Stimulated activated CD8-positive, alpha-beta memory T cell treated with anti-CD3 and anti-CD28 coated beads, Interleukin-7, amount 100 ng/mL, for 24 hours (primary cell): ENCODE measurements at places on chromosomes 2 and 18.

- no peak for DNase-seq
Observed at GRCh38 chr2:54479424-54479823, 23.3 kb downstream of the SPTBN1 start.

DNA sequence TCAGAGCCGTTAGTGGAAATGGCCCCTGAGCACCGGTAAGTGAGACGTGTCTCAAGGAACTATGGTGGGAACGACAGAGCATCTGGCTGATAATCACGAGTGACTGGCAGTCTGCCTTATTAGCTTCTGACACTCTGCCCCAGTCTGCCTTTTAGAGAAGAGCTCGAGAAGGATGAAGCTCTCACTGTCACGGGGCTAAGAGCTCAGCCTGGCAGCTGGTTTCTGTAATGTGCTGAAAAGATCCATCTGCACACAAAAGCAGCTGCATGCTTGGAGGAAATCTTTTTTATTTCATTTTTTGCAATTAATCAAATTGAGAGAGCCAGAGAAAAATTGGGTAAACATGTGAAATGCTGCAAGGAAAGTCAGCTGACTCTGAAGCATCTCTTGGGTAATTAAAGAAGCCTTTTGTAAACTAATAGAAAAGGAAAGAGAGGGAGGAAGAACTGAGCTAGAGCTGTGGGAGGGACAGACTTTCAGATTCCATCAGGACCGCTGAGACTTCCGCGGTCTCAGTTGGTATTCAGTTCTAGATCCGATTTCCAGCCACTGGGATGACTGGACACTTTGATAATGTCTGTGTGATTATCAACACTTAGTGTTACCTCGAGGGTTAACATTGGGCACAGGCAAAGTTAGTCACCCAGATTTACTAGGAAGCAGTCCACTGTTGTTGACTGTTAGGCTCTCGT, 24.4 kb downstream of the MBP start:
- DNase-seq: no peak

- no peak for DNase-seq
Observed at GRCh38 chr18:1585881-1586488, 681.3 kb downstream of the ADCYAP1 start.

DNA sequence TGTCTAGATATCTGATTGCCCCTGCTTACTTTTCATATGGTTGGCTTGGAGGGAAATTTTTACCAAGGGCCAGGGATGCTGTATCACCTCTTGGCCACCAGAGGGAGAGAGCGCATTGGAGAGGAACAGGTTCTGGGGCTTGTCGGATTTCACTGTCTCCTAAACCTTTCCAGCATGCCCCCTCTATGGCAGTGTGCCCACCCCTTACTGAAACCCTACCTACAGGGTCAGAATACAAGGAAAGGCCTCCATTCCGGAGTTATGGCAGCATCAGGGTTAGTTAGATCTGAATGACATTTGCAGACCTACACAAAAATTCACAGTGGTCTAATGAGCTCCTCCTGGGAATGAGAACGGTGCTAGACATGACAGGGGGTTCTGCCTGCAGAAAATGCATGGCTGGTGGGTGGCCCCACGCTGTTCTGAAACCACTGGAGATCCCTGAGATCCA, 5.8 kb downstream of the SLC14A2 start:
- DNase-seq: no peak

DNA sequence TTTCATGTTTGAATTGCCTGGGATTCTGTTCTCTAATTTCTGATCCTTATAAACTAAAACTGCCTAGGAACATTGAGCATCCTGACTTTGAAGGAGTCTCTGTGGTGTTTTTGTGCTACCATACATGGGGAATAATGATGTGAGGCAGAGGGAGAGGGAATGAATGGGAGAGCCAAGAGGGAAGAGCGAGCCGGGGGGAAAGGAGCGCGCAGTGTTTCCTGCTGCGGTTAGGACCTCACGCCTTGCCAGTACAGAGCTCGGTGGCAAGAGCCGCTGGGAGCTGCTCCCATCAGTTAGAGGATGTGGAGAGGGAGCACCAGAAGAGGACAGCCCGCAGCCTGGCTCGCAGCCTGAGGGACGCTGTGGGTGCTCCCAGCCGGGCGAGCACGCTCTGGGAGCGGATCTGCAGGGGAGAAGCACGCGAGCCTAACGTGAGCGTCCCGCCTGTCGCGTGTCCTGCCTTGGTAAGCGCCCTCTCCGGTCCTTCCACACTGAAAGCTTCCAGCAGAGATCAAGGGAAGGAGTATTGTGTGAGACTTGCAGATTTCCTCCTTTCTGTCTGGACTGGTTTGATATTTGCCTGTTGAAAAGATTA, 114.7 kb downstream of the FAM210A start:
- no peak for DNase-seq

GRCh38 chr2:72917877-72918553, 696 bp downstream of the EMX1 start:
- DNase-seq: no peak

GRCh38 chr18:23627321-23627720, 35.4 kb downstream of the ANKRD29 start:
- DNase-seq: no peak

DNA sequence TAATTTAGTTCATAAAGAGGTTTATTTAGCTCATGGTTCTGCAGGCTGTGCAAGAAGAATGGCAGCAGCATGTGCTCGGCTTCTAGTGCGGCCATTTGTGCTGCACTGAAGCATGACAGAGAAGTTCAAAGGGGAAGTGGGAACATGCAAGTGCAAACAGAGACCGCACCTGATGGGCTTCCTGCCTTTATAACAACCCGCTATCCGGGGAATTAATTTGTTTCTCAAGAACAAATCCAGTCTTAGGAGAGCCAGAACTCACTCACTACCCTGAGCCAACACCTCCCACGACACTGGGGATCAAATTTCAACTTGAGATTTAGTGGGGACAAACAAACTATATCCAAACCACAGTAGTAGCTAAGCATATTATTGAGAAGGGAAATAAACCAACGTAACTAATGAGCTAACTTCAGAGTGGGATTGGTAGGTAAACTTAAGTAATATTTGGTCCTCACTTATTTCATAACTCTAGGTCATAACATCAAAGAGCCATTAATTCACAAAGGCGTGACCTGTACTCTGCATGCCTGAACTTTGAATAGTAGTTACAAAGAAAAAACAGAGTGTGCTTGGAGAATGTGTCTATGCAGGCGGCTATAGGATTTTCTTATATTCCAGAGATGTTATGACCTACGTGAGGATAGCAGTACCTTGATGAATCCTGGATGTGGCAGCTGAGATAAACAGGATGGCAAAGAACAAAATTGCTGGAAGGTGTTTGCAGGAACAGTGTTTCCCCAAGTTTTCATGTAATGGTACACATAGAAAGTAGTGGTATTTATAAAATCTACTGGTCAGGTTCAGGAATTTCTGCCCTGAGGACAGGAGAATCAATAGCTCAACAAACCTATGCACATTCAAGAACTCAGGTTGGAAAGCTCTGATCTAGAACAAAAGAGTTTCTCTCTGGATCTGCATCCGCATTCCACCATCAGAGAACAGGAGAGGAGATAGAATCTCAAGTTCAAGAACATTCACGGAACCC, 845.9 kb upstream of the ID2 start:
- no peak for DNase-seq

DNA sequence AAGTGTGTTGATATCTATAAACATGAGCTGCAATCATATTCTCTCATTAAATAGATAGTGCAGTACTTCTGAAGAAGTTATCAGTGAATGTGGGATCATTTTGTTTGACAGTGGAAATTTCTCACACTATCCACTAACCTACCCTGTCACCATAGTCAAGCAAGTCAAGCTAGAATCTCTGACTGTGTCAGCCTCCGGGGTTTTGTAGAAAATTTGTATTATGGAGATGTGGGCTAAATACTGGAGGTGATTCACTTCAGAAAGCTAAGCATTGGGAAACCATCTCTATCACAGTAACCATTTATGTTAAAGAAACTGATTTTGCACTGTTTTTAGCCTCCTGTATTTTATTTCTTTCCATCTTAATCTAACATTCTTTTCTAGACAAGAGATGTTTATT, 126.6 kb upstream of the CREB1 start:
- no peak for DNase-seq

DNA sequence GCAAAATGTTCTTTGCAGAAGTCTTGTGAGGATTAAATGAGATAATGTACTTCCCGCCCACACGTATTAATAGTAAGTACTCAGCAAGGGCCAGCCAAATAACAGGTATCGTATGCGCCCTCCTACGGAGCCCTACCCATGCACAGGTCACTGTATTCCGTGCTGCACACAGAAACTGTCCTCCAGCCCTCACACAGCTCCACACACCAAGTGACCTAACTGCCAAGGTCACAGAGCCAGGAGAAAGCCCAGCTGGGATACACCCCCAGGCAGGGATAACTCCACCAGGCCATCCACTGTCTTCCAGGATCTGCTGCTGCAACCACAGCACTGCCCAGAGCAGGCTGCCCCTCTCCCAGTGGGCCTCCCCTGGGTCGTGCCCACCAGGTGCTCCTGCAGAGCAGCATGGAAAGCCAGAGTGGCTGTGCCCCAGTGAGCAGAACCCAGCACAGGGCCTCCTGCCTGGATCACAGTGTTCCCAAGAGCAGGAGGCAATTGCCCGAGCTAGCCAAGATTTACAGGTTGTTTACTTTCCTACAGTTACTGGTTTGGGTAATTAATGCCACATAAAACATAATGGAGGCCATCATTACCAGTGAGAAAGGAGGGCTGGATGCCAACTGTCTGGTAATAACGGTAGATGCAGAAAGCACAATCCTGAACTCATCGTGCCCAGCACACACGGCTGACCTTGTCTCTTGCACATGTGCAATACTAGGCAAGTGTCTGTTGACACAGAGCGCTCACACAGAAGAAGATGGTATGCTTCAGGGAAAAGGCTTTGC, 24.4 kb downstream of the TFCP2L1 start:
- no peak for DNase-seq

- no peak for DNase-seq
Observed at GRCh38 chr2:101113441-101114267, 37.5 kb downstream of the TBC1D8 start.

GRCh38 chr2:173762864-173763263, 202.3 kb downstream of the SP3 start:
- no peak for DNase-seq

DNA sequence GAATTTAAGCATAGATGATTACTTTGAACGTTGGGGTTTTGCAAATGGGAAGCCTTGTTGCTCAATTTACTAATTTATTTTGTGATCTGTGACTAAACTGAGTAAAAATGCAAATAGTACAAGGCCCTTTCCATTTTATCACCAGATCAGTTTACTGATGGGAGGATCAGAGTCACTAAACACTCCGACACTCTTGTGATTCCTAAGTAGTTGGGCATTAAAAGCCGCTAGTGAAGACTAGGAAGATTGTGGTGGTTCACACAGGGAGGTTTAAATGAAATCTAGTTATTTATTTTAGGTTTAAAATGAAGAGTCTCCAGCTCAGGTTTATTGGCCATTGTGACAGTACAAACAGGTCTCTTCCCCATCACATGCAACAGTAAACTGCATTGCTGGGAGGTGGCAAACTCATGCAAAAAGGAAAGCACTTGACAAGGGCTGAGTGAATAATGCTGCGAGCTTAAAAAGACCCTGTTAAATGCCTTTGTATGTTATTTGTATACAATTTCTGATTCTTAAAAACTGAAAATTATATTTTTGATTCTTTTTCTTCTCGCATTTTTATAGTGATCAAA, 394.8 kb upstream of the FANCL start:
- no peak for DNase-seq

DNA sequence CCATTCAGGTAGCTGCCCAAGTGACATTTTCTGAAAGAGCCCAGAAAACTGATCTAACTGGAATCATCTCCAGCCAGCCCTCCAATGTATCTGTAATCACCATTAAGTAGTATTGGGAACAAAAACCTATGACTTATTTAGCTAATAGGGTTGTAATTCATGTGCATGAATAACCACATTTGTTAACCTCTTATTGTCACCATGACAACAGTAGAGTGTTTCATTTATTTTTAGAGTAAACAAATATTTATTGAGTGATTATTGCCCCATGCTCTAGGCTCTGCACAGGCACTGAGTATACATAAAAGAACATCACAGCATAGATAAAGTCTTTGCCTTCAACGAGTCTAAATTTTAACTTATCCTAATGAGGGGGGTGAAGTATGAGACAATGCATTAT, 265.4 kb upstream of the UBE2E3 start:
- DNase-seq: no peak

DNA sequence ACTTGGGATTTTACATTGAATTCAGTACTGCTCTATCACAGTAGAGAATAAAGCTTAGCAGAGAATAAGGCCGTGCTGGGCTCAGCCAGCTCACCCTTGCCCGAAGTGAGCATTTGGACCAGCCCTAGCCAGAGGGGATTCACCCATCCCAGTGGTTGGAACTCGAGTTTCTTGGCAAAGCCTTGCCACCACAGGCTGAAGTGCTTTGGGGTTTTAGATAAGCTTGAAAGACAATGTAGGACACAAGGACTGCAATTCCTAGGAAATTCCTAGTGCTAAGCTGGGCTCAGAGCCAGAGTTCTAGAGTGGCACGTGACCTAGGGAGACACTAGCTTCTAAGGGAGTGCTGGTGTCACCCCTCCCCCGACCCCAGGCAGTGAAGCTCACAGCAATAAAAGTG, 28.0 kb downstream of the SERPINB11 start:
- DNase-seq: no peak

GRCh38 chr2:162928356-162928755, 89.8 kb upstream of the KCNH7 start:
- no peak for DNase-seq

DNA sequence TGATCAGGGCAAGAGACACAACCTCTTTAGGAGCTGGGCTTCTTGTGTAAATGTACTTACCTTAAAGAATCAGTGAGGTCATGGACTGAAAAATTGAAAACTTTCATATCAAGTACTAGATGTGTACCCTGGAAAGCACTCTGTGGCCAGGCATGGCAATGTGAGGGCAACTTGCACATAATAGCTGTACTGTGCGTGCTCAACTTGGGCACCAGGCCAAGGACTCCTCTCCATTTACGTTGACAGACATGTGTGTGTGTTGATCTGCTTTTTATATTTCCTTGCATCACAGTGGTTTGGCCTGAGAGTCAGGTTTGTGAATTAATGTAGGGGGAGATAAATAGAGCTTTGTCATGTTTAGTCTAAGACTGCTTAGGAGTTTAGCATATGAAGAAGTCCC, 669.5 kb upstream of the REG3G start:
- DNase-seq: no peak

DNA sequence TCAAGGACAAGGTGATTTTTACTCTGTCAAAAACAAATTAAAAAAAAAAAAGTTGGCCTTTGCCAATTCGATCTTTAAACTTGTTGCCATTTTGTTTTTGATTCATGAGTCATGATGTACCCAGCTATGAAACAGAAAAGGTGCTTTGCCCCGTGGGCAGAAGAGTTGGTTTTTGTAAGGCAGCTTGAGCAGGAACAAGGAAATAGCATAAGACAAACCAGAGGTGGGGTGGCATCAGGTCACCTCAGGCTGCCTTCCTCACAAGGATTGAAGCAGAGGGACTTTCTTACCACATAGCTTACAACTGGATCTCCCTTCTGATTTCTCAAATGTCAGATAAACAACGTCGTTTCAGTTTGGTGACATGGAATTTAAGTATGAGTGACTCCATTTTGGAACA, 123.8 kb downstream of the ARL4C start:
- no peak for DNase-seq

DNA sequence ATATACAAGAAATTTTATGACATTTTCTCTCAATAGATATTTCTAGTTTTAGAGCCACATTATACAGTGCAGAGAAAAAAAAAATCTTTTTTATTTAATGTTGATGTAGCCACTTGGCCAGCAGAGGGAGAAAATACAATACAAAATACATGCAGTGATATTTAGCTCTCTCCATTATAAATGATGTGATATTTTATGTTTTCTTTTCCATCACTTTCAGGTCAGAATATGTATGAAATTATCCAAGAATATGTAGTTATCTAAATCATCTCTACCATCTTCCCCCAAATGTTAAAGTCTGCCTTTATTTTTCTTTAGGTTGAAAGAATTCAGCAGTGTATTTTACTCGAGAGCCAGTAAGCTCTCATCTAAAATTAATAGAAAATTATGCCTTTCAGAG, 533.6 kb upstream of the FSHR start:
- no peak for DNase-seq
